Naive thymus-derived CD4-positive, alpha-beta T cell (primary cell): ENCODE measurements at places on chromosomes 3 and 15. TPM values are rescaled to one million over a fixed set of nuclear protein-coding genes. Genes with fewer than 3 reads are reported as not detected.

DNA sequence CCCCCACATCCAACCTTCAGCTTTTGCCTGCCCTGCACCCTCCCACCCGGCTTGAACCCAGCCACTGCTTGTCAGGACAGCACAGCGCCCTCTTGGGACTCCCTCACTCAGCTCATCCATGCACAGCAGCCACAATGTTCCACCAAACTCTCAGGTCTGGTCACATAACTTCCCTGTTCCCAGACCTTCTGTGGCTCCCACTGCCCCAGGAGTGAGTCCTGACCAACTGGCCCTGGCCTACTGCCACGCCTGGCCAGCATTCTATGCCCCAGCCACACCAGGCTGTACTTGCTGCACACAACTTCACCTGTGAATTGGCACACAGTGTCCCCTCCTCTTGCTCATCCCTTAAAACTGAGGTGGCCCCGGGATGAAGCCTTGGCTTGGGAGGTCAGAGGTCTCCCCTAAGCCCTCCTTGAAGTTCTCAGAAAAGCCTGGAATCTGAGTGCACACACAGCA is 21.0 kb downstream of the PLXNB1 start:
- no peak overlapping the region for H3K27ac ChIP-seq
- no peak for DNase-seq
- no peaks in the 10 kb centered on the region for H3K27me3 ChIP-seq
- H3K4me3 ChIP-seq: no peak overlapping the region

TRIM71 gene
- total RNA-seq: not detected

- no peaks in the 10 kb centered on the region for H3K4me1 ChIP-seq
- no peaks in the 10 kb centered on the region for H3K27me3 ChIP-seq
- no peak overlapping the region for H3K27ac ChIP-seq
- no peaks in the 10 kb centered on the region for H3K36me3 ChIP-seq
- H3K4me3 ChIP-seq: no peak overlapping the region
Observed at GRCh38 chr3:22089284-22089683, 338.3 kb upstream of the ZNF385D start.

HIGD2B gene
- not detected for total RNA-seq

- peak overlapping the region; percentile 40 for H3K4me3 ChIP-seq
- DNase-seq: peak; percentile 74
- H3K4me1 ChIP-seq: no peaks in the 10 kb centered on the region
- H3K27me3 ChIP-seq: no peaks in the 10 kb centered on the region
- no peak overlapping the region for H3K27ac ChIP-seq
Observed at GRCh38 chr3:184513276-184514170, 48.1 kb upstream of the EPHB3 start.

- H3K4me3 ChIP-seq: no peak overlapping the region
- no peaks in the 10 kb centered on the region for H3K36me3 ChIP-seq
- H3K27ac ChIP-seq: no peak overlapping the region
- no peaks in the 10 kb centered on the region for H3K27me3 ChIP-seq
- H3K4me1 ChIP-seq: no peaks in the 10 kb centered on the region
- no peak for DNase-seq
Observed at GRCh38 chr3:144028798-144029411, 57.3 kb downstream of the DIPK2A start.

MYNN gene
- 20.8 TPM for total RNA-seq

- H3K4me3 ChIP-seq: no peak overlapping the region
- peaks cover 9% of the 10 kb centered on the region for H3K36me3 ChIP-seq
Observed at GRCh38 chr3:140974900-140975299, 33.3 kb downstream of the SLC25A36 start.

DNA sequence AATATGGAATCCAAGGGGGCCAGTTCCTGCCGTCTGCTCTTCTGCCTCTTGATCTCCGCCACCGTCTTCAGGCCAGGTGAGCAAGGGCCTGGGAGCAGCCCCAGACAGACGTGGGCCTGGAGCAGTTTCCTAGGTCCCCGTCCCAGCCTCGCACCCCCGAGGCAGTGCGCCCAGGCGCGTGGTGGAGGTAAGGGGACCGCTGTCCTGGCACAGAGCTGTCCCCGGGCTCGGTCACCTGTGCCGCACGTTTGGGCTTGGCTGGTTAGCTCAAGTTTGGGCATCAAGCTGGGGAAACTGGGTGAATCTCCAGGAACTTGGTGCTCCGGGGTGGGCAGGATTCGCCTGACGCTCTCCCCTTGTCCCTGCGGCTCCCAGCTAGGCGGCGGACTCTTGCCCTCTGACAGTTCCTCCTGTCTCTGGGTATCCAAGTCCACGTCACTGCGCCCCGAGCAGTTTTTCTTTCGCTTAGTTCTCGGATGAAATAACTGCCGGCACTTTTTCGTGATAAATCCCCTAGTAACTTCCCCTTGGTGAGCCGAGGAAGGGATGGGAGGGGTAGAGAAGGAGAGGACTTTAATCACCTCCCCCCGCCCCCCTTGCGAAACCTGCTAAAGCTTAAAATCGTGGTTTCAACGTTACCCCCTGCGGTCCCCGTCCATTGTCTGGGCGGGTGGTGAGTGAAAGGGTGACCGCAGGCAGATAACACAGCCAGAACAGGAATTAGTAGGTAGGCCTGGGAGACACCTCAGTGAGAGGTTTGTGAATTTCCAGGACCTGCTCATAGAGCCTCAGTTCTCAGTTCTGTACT is 901 bp downstream of the ALCAM start:
- peak; percentile 31 for DNase-seq
- H3K4me1 ChIP-seq: peaks cover 10% of the 10 kb centered on the region
- peak overlapping the region; percentile 81 for H3K4me3 ChIP-seq
- no peaks in the 10 kb centered on the region for H3K27me3 ChIP-seq

TEX55 gene
- total RNA-seq: not detected

PHLDB2 gene
- 6.8 TPM for total RNA-seq

GRCh38 chr3:57691411-57692132 is 1.3 kb downstream of the DENND6A start:
- peak overlapping the region; percentile 87 for H3K27ac ChIP-seq
- no peaks in the 10 kb centered on the region for H3K36me3 ChIP-seq
- H3K27me3 ChIP-seq: no peaks in the 10 kb centered on the region
- H3K4me1 ChIP-seq: peaks cover 35% of the 10 kb centered on the region
- DNase-seq: no peak
- H3K4me3 ChIP-seq: peak overlapping the region; percentile 81

GRCh38 chr3:17544632-17545031 is 197.8 kb downstream of the TBC1D5 start:
- DNase-seq: no peak
- no peak overlapping the region for H3K4me3 ChIP-seq
- H3K36me3 ChIP-seq: no peaks in the 10 kb centered on the region
- no peaks in the 10 kb centered on the region for H3K4me1 ChIP-seq
- H3K27me3 ChIP-seq: no peaks in the 10 kb centered on the region

DNA sequence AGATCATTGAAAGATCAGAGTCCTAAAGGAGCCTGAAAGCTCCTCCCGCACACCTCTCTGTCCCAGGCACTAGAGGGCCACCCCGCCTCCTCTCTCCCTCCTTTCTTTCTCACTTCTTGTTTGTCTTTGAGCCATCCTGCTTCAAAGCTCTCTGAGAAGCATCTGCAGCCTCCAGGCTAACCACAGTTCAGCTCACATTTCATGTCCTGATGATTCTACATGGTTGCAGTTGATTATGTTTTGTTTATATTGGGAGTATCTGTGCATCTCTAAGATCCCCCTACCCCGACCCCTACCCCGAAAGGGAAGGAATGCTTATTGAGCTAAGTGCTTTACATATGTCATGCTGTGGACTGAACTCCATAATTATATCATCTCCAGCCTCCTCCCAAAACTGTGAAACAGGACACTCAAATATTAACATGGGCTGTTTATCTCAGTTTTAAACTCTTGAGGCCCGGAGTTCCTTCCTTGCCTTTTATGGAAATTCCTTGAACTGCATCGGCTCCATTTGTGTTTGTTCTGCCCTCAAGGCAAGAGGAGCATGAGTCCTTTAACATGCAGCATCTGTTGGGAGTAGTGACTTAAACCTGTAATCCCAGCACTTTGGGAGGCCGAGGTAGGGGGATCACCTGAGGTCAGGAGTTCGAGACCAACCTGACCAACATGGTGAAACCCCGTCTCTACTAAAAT is 30.9 kb downstream of the MGLL start:
- no peak for DNase-seq
- no peaks in the 10 kb centered on the region for H3K27me3 ChIP-seq
- no peak overlapping the region for H3K4me3 ChIP-seq
- no peaks in the 10 kb centered on the region for H3K36me3 ChIP-seq
- H3K4me1 ChIP-seq: no peaks in the 10 kb centered on the region
- H3K27ac ChIP-seq: no peak overlapping the region

- DNase-seq: peak; percentile 58
- H3K4me1 ChIP-seq: no peaks in the 10 kb centered on the region
- no peaks in the 10 kb centered on the region for H3K36me3 ChIP-seq
- no peak overlapping the region for H3K4me3 ChIP-seq
- H3K27me3 ChIP-seq: no peaks in the 10 kb centered on the region
- no peak overlapping the region for H3K27ac ChIP-seq
Observed at GRCh38 chr15:43285609-43286037, 18.9 kb upstream of the TGM5 start.

DNA sequence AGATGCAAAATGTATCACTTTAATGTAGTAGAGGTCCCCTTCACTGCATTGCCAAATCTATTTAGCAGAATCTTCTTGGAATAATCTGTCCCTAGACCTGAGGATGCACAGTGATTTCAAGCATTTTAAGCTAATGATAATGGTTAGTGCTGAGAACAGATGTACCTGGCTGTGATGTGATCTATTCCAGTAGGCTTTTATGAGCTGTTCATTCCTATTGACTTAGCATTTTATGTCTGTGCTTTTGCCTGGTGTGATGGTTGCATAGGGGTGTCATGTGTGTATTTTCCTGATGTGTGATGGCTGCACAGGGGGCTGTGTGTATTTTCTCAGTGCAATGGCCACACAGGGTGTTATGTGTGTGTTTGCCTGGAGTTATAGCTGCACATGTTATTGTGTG is 272.9 kb downstream of the TIGIT start:
- H3K4me1 ChIP-seq: no peaks in the 10 kb centered on the region
- H3K36me3 ChIP-seq: no peaks in the 10 kb centered on the region
- DNase-seq: no peak
- H3K27ac ChIP-seq: no peak overlapping the region

DNA sequence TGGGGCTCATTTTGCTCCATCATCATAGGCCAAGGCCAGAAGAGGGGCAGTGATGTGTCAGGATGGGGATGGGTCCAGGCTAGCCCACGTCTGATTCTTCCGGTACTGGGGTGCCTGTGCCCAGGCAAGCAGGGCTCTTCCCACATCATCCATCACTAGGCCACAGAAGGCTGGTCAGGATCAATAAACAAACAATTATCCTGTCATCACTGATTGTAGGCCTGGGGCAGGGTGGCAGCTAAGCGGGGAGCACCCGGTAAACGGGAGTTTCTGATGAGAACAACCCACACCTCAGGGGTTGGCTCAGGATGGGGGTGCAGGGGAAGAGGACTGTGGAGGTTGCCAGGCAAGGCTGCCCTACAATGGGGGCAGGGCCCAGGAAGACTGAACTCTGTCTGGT is 18.1 kb upstream of the CACNA2D2 start:
- H3K4me3 ChIP-seq: no peak overlapping the region
- no peak for DNase-seq
- H3K4me1 ChIP-seq: peaks cover 3% of the 10 kb centered on the region
- H3K27me3 ChIP-seq: no peaks in the 10 kb centered on the region
- no peak overlapping the region for H3K27ac ChIP-seq
- H3K36me3 ChIP-seq: no peaks in the 10 kb centered on the region

GRCh38 chr3:94647131-94647530 is 584.3 kb downstream of the NSUN3 start:
- H3K27ac ChIP-seq: no peak overlapping the region
- no peaks in the 10 kb centered on the region for H3K4me1 ChIP-seq
- H3K4me3 ChIP-seq: no peak overlapping the region
- DNase-seq: no peak
- H3K27me3 ChIP-seq: no peaks in the 10 kb centered on the region

- no peaks in the 10 kb centered on the region for H3K4me1 ChIP-seq
- DNase-seq: peak; percentile 56
- H3K27ac ChIP-seq: no peak overlapping the region
- no peak overlapping the region for H3K4me3 ChIP-seq
Observed at GRCh38 chr3:100316641-100317069, 17.9 kb upstream of the NIT2 start.

ARHGEF26 gene
- 0.18 TPM in 1 of 2 replicates, not detected in the other for total RNA-seq

KLHL40 gene
- total RNA-seq: not detected in 2 replicates

CYP11A1 gene
- 0.58 TPM for total RNA-seq

- H3K27me3 ChIP-seq: no peaks in the 10 kb centered on the region
- no peaks in the 10 kb centered on the region for H3K36me3 ChIP-seq
- H3K4me1 ChIP-seq: no peaks in the 10 kb centered on the region
Observed at GRCh38 chr15:43911235-43911781, 84.5 kb downstream of the WDR76 start.

DNA sequence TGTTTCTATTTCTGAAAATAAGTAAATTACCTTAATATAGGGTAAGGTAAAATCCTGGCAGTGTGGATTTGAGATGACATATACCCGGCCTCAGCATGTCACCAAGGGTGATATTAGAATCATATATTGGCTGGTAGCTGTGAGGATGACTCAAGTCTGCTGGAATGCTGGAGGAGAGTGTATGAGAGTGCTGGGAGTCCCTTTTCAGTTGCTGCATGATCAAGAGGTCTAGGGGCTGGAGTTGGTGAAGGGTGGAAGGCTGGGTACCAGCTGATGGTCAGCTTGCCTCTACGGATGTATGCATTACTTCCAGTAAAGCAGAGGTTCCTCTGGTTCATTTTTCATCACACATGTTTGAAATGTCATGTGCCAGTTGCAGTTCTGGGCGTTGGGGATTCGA is 40.6 kb downstream of the SLC25A26 start:
- H3K4me3 ChIP-seq: no peak overlapping the region
- H3K27me3 ChIP-seq: no peaks in the 10 kb centered on the region
- H3K27ac ChIP-seq: no peak overlapping the region

GRCh38 chr15:55969582-55969981 is 23.8 kb downstream of the NEDD4 start:
- H3K4me1 ChIP-seq: no peaks in the 10 kb centered on the region
- no peaks in the 10 kb centered on the region for H3K27me3 ChIP-seq
- no peak for DNase-seq
- H3K4me3 ChIP-seq: no peak overlapping the region

DNA sequence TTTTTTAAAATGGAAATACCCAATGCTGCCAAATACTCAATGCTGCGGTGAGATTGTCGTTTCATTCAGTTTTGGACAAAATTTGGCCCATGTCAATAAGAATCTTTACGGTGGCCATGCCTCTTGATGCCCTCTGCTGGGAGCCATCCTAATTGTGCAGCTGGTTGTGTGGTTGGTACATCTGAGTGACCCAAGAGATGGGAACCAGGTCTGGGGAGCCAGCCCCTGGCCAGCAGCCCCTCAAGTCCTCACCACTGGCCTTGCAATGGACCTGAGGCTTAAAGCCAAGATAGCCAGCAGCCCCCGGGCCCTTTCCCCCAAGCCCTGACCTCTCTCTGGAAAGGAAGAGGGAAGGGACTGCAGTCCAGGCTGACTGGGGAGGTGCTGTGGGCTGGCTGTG is 36.4 kb upstream of the ESYT3 start:
- DNase-seq: no peak
- no peaks in the 10 kb centered on the region for H3K4me1 ChIP-seq
- H3K4me3 ChIP-seq: no peak overlapping the region
- no peak overlapping the region for H3K27ac ChIP-seq

C3orf49 gene
- not detected in 2 replicates for total RNA-seq

GRCh38 chr15:63973212-63974009 is 72.9 kb downstream of the DAPK2 start:
- H3K36me3 ChIP-seq: no peaks in the 10 kb centered on the region
- H3K27ac ChIP-seq: no peak overlapping the region
- no peak overlapping the region for H3K4me3 ChIP-seq
- DNase-seq: no peak
